Kidney (tissue), 22 donors: ENCODE measurements at places on chromosomes 2 and 18. TPM values are rescaled to one million over a fixed set of nuclear protein-coding genes. Genes with fewer than 3 reads are reported as not detected.

The EGR4 gene
- not detected for total RNA-seq

The CNTNAP5 gene
- 0.50 TPM for total RNA-seq

- no peak for DNase-seq
Observed at GRCh38 chr2:132678483-132678882, 8.5 kb upstream of the LYPD1 start.

DNA sequence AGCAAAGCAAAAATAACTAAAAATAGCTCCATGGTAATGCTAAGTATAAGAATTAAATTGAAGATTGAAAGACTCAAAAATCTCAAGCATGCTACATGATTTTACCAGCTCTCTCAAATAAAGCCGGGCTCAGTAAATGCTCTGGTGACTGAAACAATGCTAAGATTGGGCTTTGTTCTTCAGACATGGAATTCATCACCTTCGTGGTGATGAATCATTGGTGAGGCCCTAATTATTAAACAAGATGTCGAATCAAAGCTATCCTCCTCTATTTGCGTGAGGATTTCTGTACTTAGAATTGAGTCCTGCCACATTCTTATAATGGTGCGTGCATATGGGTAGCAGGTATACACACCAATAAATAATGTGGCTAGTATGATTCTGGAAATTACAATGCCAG is 58.8 kb upstream of the LRRTM1 start:
- no peak for DNase-seq

The PRKAG3 gene
- total RNA-seq: not detected

GRCh38 chr2:19228715-19229114 is 129.7 kb downstream of the OSR1 start:
- no peak for DNase-seq

DNA sequence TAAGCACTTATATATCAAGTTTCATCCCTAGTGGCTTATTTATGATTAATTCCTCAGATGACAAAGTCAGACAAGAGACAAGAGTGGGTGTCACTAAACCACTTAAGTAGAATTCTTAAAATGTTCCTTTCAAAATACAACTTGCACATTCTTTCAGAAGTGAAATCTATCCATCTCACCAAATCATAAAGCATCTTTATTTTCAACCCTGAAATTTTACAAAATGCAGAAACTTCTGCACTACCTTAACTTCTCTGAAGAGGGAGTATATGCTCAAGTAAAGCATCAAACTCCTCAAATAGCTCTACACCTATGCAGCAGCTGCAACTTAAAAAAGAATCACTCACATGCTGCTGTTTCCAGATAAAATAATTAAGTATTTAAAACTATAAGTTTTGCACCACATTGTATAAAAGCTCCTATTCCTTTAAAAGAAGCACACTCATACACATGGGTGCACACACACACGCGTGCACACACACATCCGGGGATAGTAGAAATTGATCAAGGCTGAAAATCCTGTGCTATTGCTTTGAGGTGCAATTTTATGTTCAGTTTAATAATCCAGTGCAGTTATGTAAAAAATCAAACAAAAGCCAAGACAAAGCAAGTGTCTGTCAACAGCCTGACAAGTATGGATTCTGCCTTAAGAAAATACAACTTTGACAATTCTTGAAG is 244.5 kb downstream of the TCF4 start:
- no peak for DNase-seq

The STARD6 gene
- 0.19 TPM for total RNA-seq

The FARSB gene
- 17.1 TPM for total RNA-seq
